Activated naive CD4-positive, alpha-beta T cell treated with anti-CD3 and anti-CD28 coated beads, Interleukin-2, amount 10 ng/mL, durations not matched to agents 7 days and 5 days (primary cell): ENCODE measurements at places on chromosomes 5 and 9.

GRCh38 chr5:123809594-123810221 is 297.7 kb downstream of the CSNK1G3 start:
- DNase-seq: no peak

DNA sequence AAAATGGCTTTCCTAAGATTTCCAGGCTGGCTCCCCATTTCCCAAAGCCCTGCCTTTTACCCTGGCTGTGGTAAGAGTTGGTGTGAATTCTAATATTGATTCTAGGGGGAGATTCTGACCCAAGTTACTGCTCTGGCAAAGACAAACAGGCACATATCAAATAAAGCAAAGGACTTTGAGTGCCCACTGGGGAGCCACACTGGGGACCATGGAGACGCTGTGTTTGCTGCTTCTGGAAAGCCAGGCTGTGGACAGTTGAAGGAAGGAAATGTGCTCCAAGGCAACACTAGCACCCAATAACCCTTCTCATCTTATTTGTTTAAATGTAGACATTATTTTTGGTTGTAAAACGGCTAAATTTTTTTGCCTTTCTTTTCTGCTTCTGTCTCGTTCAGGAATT is 78.7 kb downstream of the SNCAIP start:
- DNase-seq: no peak

- DNase-seq: no peak
Observed at GRCh38 chr5:180975338-180975737, 13.3 kb upstream of the BTNL3 start.

DNA sequence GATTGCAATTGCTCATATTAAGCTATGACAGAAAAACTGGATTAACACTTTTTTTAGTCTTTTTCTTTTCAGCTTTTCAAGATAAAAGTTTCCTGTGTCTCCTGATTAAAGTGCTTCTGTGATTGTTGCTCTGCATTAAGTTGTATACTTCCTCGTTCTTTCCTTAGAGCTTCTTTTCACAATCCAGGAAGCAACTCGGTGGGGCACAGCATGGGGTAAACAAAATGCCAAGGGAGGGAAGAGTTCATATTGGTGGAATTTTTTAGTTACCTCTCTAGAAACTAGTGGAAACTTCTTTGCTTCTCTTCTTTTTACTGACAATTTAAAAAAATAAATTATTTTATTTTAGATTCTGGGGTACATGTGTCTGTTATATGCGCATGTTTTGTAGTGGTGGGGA is 37.8 kb upstream of the ARRDC3 start:
- no peak for DNase-seq

DNA sequence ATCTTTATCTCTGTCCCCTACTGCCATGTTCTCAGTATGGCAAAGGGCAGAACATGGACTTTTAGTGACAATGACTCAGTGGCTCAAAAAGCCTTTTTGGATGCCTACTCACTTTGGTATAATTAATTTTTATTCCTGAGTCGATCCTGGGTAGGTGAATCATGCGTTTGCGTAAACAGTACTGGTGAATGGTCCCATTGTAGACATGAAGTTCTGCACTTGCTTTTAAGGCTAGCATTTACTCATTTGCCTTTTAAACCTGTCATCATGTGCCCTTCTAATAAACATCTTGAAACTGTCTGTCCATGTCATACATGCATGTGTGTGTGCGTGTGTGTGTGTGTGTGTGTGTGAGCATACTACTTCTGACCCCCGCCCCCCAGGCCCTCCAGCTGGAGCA is 223.0 kb downstream of the AUH start:
- DNase-seq: no peak

- no peak for DNase-seq
Observed at GRCh38 chr9:110143485-110143884, 64.5 kb downstream of the C9orf152 start.

- DNase-seq: no peak
Observed at GRCh38 chr5:165028356-165028755, 1522.9 kb downstream of the MAT2B start.

DNA sequence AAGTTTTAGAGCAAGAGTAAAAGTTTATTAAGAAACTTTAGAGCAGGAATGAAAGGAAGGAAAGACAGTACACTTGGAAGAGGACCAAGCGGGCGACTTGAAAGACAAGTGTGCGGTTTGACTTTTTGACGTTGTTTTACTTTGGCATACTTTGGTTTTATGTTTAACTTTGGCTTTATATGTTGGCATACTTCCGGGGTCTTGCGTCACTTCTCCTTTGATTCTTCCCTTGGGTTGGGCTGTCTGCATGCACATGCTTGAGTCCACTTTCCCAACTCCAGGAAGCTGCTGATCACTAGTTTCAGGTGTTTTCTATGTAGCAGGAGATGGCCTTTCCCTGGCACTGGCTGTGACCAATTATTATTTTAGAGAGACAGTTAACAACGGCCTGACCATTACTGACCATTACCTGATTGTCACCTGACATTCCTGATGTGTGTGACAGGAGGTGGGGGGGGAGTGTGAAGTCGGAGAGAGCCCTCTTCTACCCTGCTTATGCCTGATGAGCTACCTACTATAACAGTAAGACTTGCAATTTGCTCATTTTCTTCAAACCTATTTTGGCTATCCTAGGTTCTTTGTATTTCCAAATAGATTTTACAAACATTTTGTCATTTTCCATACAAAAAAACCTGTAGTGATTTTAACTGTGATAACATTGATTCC is 45.5 kb downstream of the TNFSF8 start:
- no peak for DNase-seq

GRCh38 chr9:94922098-94922607 is 195.7 kb downstream of the AOPEP start:
- DNase-seq: peak; percentile 18

DNA sequence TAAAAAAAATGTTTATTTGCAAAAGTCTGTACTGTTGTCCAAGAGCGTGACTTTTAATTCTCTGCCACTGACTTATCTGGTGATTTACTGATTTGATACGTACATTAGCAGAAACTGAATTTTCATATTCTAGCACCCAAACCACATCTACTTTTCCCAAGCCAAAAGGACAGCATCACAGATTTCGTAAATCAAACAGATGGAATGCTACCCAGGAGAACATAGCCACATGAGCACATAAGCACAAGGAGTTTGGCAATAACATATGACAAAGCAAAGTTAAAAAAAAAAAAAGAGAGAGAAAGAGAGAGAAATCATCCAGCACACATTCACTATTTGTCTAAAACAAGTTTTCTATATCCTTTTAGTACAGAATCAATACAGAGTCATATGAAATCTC is 83.7 kb downstream of the HINT1 start:
- DNase-seq: no peak

DNA sequence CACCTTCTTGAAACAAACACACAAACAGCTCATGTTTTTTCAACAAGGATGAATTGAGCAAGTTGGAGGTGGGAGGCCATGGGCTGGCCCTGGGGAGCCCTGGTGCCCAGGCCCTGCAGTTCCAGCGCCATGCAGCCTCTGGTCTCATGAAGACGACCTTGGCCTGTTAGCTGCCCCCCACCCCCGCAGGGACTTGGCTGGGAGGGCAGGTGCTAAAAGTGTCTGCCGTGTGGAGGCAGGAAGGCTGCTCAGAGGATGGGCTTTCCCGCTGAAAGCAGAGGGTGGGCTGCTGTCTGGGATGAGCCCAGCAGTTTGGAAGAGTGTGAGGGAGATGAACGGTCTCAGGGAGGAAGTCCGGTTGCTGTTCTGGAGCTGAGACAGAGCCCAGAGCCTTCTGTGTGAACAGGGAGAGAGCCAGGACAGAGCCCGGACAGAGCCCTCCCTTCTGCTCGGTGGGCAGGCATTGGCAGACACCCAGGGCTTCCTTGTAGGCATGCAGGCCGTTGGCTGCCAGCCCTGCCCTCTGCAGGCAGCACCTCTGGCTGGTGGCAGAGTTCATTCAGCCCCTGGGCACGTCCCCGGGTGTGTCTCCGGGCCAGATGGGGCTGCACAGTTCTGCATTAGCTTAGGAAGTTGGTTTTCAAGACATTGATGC is 18.7 kb downstream of the ROPN1L start:
- no peak for DNase-seq

GRCh38 chr5:38208782-38209378 is 49.5 kb upstream of the EGFLAM start:
- peak; percentile 26 for DNase-seq

GRCh38 chr9:107612136-107612535 is 122.6 kb upstream of the KLF4 start:
- no peak for DNase-seq

- no peak for DNase-seq
Observed at GRCh38 chr5:59769832-59770231, 123.7 kb downstream of the PDE4D start.

GRCh38 chr9:14327036-14327435 is 13.1 kb upstream of the NFIB start:
- no peak for DNase-seq

GRCh38 chr9:6512085-6512657 is 99.2 kb downstream of the UHRF2 start:
- DNase-seq: no peak

GRCh38 chr9:127076860-127077643 is 45.4 kb downstream of the ANGPTL2 start:
- no peak for DNase-seq

DNA sequence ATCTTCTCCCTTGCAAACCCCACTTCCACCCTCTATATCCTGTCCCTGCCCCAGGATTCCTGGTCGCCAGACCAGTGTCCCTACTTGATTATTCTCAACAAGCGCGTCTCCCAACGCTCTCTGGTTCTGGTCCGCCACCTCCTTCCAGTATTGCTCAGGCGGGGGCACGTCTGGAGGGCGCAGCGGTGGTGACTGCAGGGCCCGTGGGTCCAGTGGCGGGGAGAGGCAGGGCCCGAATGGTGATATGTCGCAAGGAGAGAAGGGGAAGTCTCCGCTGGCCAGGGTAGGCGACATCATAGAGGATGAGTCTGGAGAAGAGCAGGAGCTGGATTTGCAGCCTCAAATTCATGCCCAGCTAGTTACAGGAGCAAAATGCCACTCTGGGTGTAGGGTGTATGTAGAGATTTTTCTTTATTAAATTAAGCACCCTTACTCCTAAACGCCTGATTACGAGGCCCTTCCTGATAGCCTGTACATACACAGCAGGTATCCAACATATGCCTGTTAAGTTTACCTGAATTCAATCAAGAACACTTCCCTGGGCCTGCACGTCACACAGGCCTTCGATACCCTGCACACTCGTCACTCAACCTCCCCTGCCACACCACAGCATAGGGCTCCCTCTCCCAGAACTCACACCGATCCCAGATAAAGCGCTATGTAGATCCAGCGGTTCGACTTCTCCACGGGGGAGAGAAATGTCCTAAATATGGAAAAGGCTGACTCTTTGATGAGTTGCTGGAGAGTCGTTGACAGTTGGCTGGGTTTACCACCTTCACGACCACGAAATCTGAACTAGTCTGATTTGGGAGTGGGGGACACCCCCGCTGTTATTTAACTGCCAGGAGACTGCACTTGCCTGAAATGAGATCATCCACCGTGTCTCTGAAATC is 4.8 kb downstream of the MCIDAS start:
- no peak for DNase-seq

- DNase-seq: no peak
Observed at GRCh38 chr5:132094393-132095076, 20.9 kb downstream of the CSF2 start.

DNA sequence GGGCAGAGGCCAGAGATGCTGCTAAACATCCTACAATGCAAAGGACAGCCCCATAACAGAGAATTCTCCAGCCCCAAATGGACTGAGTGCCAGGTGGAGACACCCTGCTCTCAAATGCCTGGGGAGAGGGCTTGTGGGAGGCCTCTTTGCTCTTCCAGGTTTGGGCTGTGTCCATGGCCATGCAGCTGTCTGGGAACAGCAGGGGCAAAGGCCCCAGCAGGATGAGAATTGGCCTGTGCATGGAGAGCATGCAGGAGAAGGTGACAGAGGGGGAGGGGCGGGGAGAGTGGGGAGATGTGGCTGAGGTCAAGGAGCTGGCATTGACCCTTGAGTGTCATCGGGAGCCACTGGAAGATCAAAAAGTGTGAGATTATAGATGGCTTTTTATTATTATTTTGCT is 111.5 kb upstream of the ERCC6L2 start:
- no peak for DNase-seq

DNA sequence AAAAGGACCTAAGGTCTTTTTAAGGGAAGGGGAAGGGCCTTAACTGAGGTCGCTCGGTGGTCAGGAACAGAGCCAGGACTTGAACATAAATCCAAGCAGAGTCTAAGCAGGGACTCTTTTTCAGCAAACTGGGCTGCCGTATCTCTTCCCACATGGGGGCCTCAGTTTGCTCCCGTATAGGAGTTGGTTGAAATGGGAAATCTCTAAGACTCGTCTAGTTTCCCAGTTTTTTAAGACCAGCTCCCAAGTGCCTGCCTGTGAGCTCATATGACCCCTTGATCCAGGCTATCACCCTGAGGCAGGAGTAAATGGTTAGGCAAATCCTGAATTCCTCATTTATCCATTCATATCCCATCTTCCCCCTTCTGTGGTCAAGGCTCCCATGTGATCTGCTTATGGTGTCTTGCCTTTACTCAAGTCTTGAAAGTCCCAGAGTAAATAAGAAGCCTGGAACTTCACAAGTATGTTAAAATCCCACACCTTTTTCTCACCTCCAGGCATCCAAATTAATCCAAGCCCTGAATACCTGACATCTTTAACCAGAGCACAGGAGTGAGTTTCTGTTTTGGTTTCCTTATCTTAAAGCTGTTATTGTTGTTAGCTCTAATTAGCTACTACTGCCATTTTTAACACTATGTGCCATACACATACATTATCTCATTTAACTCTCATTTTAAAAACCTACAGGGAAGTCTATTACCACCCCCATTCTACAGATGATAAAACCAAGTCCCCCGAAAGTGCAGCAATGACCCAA is 3.0 kb downstream of the ARSI start:
- DNase-seq: no peak

- DNase-seq: no peak
Observed at GRCh38 chr9:101691657-101692056, 46.8 kb downstream of the GRIN3A start.

DNA sequence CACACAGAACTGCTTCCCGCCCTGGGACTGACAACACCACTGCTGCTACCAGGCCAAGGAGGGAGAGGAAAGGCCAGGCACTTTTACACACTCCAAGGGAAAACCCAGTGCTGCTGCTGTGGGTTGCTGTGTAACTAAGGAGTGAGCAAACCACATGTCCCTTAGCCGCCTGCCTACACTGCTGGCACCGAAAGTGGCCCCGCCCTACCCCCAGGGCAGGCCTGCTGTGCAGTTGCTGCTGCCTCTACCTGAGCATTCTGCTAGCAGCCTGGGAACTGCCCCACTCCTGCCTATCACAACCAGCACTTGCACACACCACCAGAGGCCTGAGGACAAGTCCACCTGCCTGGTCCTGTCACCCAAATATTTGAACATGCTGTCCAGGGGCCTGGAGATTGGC is 740.9 kb downstream of the DTWD2 start:
- no peak for DNase-seq

DNA sequence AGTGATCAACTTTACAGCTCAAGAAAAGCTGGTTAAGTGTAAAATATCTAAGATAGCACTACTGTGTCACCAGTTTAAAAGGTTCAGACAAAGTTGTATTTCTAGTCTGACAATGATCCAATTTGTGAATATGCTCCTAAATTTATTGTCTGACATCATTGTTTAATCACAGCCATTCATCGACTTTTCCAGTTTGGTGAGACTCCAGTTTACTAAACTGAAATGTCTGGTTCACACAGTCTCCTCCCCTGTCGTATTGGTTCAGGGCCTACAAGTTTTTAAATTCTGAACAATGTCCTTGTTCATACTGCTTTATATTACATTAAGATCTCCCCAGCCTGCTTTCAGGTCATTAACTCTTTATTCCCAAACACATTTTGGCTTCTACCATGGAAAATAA is 161.4 kb downstream of the CHSY3 start:
- DNase-seq: no peak
